ENCODE measurements at places on chromosomes 16 and 17. TPM values are rescaled to one million over a fixed set of nuclear protein-coding genes. Genes with fewer than 3 reads are reported as not detected.

DNA sequence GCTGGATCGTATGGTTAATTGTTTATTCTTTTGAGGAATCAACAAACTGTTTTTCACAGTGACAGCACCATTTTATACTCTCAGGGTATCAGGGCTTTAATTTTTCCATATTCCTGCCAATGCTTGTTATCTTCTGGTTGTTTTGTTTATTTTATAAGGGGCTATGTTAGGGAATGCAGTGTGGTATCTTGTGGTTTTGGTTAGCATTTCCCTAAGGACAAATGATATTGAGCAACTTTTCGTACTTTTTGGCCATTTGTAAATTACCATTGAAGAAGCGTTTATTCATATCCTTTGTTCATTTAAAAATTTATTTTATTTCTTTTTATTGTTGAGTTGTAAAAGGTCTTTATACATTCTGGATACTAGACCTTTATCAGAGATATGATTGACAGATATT, 322.0 kb upstream of the SALL1 start:
- DNase-seq, result no peak

DNA sequence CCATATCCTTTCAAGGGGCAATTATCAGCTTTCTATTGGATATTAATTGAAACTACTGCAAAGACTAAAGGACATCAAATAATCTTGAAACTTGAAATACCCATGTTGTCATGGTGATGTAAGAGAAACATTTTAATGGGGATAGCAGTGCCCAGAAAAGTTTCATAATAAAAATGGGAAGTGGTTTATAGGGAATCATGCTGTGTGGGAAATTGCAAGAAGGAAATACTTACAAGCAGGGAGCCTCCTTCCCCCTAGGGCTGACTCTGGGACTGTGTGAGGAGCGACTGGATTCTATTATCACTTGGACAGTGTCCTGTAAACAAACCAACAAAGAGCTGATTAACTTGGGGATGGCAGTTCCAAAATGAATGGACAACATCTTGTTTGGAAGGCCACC, 1393.1 kb upstream of the GOT2 start:
- DNase-seq, result no peak

GRCh38 chr17:48625495-48626244, 488 bp downstream of the HOXB9 start:
- no peak for DNase-seq

The KCTD19 gene
- total RNA-seq, result 0.19 TPM

GRCh38 chr16:56409195-56409594, 16.1 kb downstream of the AMFR start:
- no peak for DNase-seq

DNA sequence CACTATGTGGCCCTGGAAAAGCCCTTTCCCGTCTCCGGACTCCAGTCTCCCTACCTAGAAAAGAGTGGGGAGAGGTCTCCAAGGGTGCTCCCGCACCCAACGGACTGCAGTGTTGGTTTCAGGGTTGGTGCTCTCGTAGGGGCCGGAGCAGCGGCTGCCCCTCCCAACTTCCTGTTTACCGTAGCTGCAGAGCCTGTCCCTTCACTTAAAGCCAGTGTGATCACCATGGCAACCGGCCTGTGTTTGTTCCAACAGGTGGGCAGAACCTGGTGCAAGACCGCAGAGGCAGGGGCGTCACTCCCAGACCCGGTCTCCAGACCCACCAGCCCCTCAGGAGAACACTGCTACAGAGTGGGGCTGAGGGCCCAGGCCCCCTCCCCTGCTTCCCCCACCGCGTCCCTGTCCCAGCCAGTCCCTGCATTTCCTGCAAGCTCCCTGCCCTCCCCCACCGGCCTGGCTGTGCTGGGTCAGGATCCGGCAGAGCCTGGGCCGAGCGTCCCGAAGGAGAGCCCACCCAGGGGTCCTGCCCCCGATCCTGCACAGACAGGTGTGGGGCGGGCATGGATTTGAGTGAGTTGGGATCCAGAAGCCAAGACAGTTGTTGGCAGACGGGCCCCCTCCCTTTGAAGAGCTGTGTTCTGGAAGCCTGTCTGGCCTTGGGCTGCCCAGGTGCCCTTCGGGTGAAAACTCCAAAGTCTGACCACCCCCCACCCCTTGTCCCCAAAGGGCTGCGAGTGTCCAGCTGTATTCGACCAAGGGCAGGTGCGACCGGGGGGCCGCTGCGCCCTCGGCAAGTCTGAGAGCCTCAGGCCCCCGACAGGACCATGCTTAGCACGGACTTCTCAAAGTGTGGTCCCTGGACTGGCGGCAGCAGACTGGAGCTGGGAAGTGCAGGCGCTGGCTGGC, 1.5 kb upstream of the BAIAP3 start:
- DNase-seq, result no peak

The CLEC10A gene
- total RNA-seq, result 8.6 TPM

- DNase-seq, result no peak
Measured at GRCh38 chr17:5077781-5078105, 524 bp upstream of the ZFP3 start.
